ENCODE measurements at places on chromosomes 13 and 19. TPM values are rescaled to one million over a fixed set of nuclear protein-coding genes. Genes with fewer than 3 reads are reported as not detected.

The CATSPERD gene
- total RNA-seq: not detected

The PALM gene
- 273 TPM for total RNA-seq

The KLK4 gene
- total RNA-seq: not detected

The PLPP2 gene
- 68.1 TPM for total RNA-seq

The PNMA8A gene
- 141 TPM for total RNA-seq

The ZNF98 gene
- 14.9 TPM for total RNA-seq

The LRRC63 gene
- 7.7 TPM for total RNA-seq

The ZNF844 gene
- total RNA-seq: 13.3 TPM

The C2CD4C gene
- 21.9 TPM for total RNA-seq

The CFD gene
- total RNA-seq: 2.0 TPM
